ENCODE measurements at places on chromosomes 4 and X.
A peak's percentile ranks its signal among the peaks of the same experiment; 100 is the strongest.

DNA sequence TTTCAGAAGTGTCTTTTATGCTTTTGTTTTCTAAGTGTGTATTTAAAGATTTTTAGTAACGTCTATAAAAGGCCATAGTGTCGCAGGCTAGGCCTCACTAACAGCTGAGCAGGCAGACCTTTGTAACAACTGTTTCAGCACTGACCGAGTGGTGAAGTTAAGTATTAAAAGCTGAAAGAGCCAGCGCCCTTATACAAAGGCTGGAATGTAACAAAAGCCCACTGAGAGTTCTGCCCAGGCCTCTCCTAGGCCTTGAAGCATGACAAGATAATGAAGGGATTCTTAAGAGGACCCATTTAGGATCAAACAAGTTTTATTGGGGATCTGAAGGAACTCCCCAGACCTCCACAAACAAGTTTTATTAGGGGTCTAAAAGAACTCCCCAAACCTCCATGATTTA, 722.5 kb upstream of the PRKX start:
- no peak for ATAC-seq

- ATAC-seq: no peak
These were observed 81.7 kb upstream of the GPM6B start for GRCh38 chrX:13898603-13899002.

DNA sequence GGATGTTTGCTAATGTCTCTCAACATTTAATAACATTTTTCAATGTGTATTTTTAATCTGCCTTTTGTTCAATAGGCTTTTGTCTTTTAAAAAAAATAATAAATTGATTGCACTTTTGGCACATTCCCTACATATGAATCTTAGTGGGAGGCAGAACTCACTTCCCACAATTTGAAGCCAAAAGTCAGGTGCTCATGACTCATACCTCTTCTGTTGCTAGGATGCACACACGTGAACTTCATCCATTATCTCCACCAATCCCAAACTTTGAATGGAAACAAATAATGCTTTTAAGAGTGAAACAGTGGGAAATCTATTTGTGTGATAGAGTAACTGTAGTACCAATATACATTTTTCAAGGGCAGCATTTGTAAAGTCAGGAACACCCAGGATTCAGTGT, 260.5 kb downstream of the IQCM start:
- no peak for ATAC-seq

- ATAC-seq: no peak
These were observed 783.0 kb upstream of the AADAT start for GRCh38 chr4:170872794-170873193.

DNA sequence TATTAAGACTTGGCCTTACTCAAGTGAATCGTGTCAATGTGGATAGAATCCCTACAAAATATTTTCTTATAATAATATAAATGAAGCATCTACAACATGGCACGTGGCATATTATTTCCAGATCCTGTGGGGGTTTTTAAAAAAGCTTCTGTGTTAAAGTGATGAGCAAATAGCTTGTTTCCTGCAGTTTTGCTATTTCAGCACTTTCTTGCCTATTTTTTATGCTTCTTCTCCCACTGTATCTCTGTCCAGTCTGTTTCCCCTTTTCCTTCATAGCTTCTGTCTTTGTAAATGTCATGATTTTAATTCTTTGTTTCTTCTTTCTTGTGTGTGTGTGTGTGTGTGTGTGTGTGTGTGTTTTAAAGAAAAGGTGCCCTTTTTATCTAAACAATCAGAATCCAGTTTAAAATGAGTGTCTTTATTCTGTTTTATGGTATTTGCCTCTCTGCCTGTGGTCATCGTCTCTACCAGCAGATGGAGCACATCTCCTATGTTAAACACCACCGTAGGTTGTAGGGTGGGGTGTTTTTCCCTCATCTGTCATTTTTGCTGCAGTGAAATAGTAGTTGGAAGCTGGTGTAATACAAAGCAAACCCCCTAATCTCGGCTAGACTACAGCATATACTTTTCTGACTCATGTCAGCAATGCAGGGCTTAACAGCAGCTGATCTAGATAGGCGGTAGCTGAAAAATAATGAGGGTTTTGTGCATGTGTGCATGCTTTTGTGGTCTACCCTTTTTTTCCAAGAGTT, 33.1 kb downstream of the FTHL17 start:
- peak; percentile 87 for ATAC-seq

GRCh38 chr4:110449947-110450346, 26.0 kb upstream of the ENPEP start:
- ATAC-seq: no peak

GRCh38 chr4:117063961-117064696, 21.2 kb downstream of the TRAM1L1 start:
- ATAC-seq: peak; percentile 73

GRCh38 chrX:78316265-78316664, 11.1 kb downstream of the CYSLTR1 start:
- ATAC-seq: no peak

DNA sequence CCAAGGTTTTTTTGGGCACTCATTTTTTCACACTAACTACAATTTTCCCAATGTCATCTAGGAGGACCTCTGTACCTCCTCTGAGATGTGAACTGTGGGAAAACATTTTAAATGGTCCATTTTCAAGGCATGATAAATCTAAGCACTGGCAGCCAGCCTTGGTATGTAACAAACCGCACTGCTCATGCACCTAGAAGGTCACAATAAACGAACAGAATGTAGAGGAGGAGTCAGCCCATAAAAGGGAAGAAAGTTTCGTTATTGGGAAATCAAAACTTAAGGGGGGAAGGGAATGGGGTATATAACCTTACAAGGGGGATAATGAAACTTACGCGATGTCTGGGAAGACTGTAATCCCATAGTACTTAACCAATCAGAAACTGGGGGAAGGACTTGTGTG, 16.4 kb downstream of the COX18 start:
- ATAC-seq: no peak

DNA sequence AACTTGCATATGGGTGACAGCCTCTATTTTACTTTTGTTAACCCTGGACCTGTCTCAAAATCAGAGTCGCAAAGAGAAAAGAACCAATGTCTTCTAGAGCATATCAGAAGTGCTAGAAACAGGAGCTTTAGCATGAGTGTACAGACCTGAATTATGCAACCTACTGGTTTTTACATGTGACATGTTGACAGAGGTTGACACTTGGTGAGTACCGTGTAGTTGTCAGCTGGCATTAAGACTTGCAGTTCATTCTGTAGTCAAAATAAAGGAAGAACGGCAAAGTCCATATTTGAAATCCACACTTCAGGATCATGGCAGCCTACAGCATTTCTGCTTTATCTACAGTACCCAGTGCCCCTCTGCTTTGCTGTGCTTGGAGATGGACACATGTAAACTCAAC, 291.9 kb upstream of the TENM3 start:
- ATAC-seq: no peak

- ATAC-seq: no peak
These were observed 134.1 kb upstream of the CPXCR1 start for GRCh38 chrX:88612870-88613329.

DNA sequence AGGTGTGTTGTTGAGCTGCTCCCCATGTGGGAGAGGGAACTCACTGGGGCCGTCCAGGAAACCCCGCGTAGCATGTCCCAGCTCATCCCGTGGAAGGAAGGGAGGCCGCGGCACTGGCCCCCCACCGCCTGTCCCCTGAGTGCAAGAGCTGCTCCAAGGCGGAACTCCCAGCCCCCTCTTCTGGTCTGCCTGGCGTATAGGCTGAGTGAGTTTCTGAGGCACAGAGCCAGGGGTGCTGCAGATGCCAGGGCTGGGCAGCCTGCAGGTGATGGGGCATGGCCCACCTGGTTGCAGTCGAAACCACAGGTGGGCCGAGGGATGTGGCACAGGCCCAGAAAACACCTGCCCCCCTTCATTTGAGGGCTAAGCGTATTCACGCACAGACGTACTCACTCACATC, 49.6 kb downstream of the ABLIM2 start:
- ATAC-seq: no peak

DNA sequence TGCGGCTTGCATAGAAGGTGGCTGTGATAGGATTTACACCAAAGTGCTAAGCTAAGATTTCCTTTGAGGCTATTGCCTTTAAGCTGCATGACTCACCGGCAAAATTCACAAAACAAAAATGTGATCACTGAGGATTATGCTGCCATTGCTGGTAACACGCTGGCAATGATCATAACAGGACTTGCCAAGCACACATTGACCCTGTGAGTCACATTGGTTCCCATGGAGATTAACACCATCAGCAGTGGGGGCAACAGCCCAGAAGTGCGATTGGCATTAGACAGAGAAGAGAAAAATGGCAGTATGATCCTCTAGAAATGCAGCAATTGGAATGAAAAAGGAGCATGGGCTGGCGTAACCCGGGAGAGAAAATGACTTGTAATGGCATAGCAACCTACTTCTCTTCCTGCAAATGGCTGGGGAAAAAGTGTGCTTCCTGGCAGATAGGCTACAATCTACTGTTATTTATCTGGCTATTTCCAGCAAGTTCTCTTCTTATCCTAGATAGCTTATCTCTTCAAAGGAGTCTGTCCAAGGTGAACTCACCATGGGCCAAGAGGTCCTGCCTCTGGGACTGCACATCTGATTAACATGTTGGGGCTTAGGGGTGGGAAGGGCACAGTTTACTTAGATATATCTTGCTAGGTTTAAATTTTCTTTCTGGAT, 314.2 kb upstream of the IGFBP7 start:
- ATAC-seq: peak; percentile 59

DNA sequence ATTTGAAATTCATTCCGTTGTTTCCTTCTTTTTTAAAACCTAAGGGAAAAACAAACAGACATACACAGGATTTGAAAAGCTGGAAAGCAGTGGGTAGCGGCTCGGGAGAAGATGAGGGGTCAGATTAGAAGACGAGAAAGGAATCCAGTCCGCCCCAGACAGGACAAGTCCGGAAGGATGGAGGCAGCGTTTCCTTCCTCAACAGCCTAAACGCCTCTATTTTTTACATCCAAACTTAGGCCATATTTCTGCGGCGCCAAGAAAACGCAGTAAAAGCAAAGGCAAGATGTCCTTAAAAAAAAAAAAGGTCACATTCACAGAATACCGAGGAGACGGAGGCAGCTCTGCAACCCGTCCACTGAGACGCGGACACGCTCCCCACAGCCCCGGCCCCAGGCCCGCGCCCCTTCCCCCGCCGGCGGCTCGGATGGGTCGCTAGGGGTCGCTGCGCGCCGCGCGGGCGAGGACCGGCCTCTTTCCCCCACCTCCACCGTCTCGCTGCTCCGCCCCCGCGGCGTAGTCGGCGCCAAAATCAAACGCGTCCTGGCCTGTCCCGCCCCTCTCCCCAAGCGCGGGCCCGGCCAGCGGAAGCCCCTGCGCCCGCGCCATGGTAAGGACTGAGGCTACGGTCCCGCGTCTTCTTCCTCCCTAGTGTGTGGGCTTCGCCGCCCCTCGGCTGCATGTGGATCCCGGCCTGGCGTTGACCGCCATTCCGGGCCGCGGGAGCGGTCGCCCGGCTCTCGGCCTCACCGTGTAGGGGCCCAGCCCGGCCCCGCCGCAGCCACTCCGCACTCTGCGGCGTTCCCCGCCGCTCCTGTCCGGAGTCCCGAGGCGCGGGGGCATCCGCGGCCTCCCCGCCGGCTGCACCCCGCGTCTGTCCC, at the start of gene MND1:
Gene MND1 (plus strand): TSS at position 558 of the 881 bp plus-strand sequence. CDS start 50 bp downstream, at position 608.
- peak; percentile 86 for ATAC-seq

DNA sequence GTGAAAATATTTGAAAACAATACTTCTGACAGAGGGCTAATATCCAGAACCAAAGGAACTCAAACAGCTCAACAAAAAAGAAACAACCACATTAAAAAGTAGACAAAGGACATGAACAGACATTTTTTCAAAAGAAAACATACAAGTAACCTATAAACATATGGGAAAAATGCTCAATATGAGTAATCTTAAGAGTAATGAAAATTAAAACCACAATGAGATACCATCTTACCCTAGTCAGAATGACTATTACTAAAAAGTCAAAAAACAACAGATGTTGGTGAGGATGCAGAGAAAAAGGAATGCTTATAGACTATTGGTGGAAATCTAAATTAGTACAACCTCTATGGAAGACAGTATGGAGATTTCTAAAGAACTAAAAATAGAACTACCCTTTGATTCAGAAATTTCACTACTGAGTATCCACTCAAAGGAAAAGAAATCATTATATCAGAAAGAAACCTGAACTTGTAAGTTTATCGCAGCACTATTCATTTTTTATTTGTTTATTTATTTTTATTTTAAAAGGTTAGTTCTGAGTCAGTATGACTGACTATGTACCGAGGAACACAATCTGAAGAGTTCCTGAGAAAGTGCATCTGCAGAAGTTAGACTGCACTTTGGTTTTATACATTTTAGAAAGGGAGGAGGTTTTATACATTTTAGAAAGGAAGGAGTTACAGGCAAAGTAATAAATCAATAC, 231.3 kb downstream of the INPP4B start:
- ATAC-seq: no peak

GRCh38 chr4:6595897-6596537, 21.0 kb downstream of the MAN2B2 start:
- ATAC-seq: no peak

- no peak for ATAC-seq
These were observed 52.6 kb downstream of the CHM start for GRCh38 chrX:85994797-85995196.

DNA sequence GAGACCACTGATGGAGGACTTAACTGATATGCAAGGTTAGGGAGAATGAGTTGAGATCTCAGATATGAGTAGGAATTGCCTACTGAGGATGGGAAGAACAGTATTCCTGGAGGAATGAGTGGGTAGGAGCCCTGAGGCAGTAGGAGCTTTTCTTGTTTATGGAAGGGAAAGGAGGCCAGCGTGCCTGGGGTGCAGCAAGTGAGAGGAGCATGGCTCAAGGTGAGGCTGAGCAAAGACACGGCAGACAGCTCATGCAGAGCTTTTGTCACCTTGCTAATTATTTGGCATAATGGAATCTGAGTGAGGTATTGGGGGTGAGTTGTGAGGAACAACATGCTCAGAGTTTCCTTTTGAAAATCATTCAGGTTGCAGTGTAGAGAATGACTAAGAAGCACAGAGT, 65.3 kb upstream of the IBSP start:
- ATAC-seq: no peak

GRCh38 chr4:21775703-21776102, 172.9 kb downstream of the KCNIP4 start:
- no peak for ATAC-seq

GRCh38 chrX:9110808-9111207, 76.9 kb upstream of the FAM9B start:
- no peak for ATAC-seq

GRCh38 chrX:112672788-112673560, 6.8 kb downstream of the LHFPL1 start:
- no peak for ATAC-seq

- ATAC-seq: no peak
These were observed 272.7 kb upstream of the PCDH18 start for GRCh38 chr4:137804906-137805495.

DNA sequence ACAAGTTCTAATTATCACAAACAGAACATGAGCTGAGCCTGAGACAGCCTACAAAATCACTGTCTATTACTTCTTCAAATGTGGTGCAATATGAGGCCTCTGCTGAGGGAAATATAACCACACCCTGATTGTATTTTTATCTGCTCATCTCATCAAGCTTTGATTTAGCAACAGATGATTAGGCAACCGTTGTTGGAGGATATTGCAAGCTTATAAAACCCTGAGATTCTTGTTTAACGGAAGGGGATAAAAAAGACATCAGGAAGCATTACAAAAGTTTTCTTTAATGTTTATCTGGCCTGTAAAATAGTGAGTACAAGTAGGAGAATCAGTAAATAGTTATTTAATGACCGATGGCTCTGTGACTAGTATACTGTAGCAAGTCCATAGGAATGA, 108.5 kb downstream of the ZNF330 start:
- no peak for ATAC-seq
